ENCODE measurements at places on chromosomes 3 and 15. TPM values are rescaled to one million over a fixed set of nuclear protein-coding genes. Genes with fewer than 3 reads are reported as not detected.

AMOTL2 gene
- total RNA-seq, result 49.3 TPM

OR4F6 gene
- not detected for total RNA-seq

GPR27 gene
- 15.7 TPM for total RNA-seq

KNL1 gene
- 17.7 TPM for total RNA-seq

SAMMSON gene
- not detected for total RNA-seq

ATR gene
- total RNA-seq, result 35.0 TPM

A4GNT gene
- total RNA-seq, result not detected

ADAMTS17 gene
- 4.4 TPM for total RNA-seq

UROC1 gene
- 0.27 TPM for total RNA-seq

OR5K1 gene
- total RNA-seq, result not detected

ONECUT1 gene
- 1.5 TPM for total RNA-seq

WWTR1 gene
- 11.8 TPM for total RNA-seq

SEMA3G gene
- total RNA-seq, result 3.3 TPM

TF gene
- 10.2 TPM for total RNA-seq

NR1I2 gene
- total RNA-seq, result 0.36 TPM

CPNE9 gene
- total RNA-seq, result 4.4 TPM

RUBCN gene
- total RNA-seq, result 19.2 TPM

SERINC4 gene
- total RNA-seq, result not detected

RGMA gene
- total RNA-seq, result 26.3 TPM

TARS3 gene
- total RNA-seq, result 21.0 TPM

All from cerebellum (tissue), 4 donors.